ENCODE measurements at places on chromosomes 11 and 22.

GRCh38 chr22:50184902-50185374, 775 bp upstream of the TRABD start:
- no peak for DNase-seq

- DNase-seq = no peak
Observed at GRCh38 chr11:91756829-91757480, 467.7 kb upstream of the FAT3 start.

DNA sequence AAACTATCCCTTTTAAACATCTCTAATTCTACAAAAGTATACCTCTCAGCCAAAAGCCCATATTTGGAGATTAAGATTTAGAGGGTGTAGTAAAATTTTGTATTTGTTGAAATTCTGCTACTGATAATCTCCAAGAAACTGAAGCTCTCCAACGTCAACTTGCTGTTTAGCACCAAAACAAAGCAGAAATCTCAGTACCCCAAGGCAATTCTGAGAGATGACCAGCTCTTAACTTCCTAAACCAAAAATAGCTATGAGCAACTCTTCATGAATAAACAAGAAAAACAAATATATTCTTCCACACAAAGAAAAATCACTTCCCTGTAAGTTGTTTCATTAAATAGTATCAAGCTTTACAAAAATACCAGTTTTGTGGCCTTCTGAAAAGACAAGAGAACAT, 13.3 kb downstream of the RRAS2 start:
- no peak for DNase-seq

- no peak for DNase-seq
Observed at GRCh38 chr11:19648321-19648720, 64.3 kb upstream of the NAV2 start.

DNA sequence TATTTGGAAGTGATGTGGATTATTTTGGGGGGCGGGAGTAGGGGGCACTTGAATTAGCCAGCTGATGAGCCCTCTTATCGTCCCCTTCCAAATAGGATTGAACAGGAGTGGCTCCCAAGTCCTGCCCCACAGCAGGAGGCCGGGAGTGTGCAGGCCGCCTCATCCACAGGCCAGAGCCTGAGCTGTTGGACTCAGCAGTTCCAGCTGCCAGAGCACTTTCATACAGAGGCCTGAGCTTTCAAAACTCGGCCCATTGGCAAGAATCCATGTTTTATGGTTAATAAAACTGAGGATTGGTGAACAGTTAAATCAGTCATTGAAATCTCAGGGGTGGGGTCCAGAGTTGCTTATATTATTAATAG, 9.6 kb downstream of the FAM118A start:
- no peak for DNase-seq

GRCh38 chr11:125241104-125241503, 76.6 kb downstream of the PKNOX2 start:
- DNase-seq = no peak

DNA sequence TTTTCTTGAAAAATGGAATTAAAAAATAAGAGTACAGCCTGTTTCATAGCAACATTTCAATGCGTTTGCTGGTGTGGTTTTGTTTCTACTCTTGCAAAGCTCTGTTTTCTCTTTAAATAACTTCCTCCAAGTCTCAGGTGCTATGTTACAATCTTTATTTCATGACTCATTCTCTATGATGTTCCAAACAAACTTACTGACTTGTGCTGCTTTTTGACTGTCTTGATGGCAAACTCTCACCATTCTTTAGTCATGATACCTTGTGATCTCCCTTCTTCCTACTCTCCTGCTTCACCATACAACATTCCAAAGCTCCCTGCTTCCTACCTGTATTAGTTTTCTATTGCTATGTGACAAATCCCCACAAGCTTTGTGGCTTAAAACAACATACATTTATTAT, 166.1 kb downstream of the C11orf91 start:
- DNase-seq = no peak

Measured in RPMI8226 (cell line).